ENCODE measurements at places on chromosomes 1 and 21.

DNA sequence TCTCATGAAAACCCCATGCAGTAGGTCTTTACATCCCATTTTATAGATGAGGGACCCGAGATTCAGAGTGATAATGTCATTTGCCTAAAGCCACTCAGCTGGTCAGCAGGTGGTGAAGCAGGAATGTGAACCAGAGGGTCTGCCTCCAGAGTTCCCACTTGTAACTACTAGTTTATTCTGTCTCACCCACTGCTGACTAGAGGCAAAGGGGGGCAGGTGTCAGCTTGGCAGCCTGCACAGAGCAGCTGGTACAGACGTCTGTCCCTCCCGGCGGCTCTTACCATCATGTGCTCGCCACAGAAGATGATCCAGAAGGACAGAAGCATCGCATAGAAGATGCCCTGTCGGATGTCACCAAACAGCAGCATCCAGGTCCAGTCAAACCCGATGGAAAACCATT is 82.4 kb downstream of the WLS start:
- DNase-seq: no peak

DNA sequence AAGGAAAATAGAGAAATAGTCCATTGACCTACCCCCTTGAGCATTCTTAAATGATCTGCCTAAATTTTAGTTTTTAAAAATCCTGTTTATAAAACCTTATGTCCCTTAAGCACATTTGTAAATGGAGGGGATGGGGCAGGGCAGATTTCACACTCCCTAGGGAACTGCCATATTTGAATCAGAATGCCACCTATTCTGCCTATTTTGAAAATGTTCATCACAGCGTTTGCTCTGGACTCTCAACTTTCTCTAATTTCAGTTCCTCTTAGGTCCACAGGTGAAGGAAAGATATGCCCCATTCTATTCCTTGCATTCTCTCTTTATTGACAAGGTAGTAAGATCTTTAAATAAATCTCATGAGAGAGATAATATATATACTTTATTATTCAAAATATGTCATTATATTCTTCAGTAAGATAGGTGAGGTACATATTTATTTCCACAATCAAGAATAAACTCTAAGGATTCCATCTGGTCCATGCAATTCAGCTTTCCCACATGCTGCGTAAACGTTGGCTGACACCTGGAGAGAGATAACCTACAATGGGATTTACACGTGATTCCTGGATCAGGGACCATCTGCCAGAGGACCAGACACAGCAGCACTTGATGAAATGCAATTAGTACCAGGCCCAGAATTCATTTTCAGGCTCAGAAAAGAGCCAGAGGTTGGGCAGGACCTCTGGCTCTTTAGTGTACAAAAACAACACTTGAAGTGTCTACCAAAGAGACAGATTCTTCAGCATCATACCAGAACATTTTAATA is 1.2 kb upstream of the LPGAT1 start:
- DNase-seq: no peak

GRCh38 chr1:8956461-8957349 is 11.0 kb downstream of the CA6 start:
- DNase-seq: no peak

DNA sequence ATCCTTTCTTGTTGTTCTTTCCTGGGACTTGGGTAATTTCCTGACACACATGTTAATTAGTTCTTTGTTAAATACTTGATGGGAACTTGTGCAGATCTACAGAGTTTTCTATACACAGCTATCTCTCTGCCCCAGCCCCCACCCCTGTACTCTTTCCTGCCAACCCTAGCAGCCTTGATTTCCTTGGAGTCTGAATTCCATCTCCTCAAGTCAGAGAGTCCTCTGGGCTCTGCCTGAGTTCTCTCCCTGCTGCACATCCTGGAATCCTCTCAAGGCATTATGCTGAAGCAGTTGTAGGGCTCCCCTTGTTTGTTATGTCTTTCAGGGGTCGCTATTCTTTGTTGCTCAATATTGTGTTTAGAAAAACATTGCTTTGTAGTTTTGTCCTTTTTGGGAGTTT is 384.7 kb downstream of the RPS6KC1 start:
- DNase-seq: no peak

DNA sequence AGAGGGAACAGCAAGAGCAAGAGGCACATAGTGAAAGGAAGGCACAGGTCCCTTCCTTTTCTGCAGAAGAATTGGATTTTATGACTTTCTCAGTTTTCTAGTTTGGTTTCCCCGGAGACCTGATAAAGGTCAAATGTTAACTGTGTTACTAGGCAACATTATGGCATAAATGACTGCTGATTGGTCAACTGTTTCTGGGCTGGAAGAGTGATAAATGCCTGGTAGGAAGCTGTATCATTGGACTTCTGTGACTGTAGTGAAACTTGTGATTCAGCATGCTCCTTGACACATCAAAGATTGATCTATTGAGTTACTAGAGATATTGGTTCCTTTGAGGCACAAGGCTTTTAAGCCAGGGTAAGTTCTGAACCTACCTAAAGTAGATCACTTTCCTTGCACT is 55.7 kb downstream of the LRRC8C start:
- DNase-seq: no peak

Measured in heart right ventricle (tissue), 16 donors.